ENCODE measurements at places on chromosomes 13 and 19.

DNA sequence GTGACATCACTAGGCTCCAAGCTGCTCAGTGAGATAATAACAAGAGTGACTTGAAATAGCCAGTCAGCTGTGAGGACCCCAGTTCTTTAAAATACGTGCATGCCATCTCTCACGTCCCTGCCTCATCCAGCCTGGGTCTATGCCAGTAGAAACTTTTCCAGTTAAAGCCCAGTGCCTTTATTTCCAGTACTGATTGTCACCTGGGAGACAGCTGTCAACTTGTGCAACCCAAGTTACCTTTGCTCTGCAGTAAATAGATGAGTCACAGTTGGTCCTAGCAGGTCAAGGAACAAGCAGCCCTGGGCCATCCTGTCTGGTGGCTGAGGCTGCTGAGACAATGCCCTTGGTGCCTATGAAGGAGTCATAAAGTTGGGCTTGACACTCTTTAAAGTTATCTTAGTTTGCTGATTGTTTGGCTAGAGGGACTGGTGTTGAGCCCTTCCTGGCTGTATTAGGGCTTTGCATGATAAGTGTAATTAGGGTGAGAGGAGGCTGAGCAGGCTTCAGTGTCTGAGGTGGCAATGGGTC, 228.7 kb downstream of the LACC1 start:
- no peak for DNase-seq

DNA sequence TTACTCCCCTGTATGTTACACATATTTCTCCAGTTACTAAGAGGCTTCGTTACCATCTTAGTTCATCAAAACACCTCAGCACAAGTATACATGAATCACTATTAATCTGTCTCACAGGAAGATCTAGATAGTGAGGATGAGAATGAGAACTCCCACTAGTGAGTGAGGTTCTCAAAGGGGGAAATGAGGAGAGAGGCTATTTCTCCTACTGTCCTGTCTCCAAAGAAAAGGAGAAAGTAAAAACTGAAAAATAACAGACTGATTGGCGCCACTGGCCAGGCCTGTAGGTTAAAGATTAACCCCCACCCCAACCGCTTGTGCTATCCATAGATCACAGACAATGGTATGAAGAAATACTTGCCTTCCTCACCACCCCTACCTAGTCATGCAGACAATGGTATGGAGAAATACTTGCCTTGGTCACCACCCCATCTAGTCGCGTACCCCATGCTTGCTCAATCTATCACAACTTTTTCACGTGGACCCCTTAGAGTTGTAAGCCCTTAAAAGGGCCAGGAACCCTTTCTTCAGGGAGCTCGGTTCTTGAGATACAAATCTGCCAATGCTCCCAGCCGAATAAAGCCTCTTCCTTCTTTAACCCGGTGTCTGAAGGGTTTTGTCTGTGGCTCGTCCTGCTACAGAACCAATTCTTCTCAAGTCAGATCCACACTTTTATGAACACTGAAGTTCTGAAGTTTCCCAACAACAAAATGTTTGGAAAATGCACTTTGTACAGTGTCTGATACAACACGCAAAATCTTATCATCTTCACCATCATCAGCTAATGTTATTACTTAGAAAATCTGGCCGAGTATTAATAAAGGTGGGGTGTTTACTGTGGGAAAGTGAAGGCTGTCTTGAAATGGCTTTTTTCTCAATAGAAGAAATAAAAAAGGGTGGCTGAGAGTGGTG, 598.1 kb downstream of the UQCRFS1 start:
- no peak for DNase-seq

DNA sequence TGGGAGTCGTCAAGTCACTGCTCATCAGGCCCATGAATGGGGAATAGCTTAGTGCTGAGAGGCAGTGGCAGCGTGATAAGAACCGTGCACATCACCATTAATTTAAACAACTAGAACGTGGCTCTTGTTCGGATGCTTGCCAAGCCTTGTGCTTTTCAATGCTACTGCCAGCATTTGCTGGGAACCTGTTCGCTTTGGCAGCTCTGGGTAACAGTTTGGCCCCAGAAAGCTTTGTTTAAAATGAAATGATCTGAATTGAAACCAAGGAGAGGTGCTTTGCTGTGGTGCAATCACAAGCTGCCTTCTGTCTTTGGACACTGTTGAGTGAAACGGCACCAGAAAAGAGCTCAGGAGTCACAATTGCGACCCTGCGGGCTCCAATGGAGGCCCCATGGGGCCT, 53.5 kb upstream of the OLFM4 start:
- no peak for DNase-seq

DNA sequence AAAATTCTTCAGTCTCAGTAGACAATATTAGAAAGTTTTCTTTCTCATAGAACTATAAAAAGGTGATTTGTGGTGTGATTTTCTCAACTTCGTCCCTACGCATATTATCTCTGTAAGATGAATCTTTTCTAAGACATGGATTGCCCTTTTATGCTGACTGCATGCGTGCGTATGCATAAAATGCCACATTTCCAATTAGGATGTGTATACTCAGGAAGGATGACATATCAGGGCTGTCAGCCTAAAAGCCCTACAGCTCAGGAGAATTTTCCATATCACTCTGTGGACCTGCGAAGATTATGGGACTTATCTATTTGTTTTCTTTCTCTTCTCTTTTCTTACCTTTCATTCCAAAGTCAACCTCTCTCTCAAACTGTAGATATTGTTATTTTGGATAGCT, 166.5 kb upstream of the GPC6 start:
- DNase-seq: no peak

DNA sequence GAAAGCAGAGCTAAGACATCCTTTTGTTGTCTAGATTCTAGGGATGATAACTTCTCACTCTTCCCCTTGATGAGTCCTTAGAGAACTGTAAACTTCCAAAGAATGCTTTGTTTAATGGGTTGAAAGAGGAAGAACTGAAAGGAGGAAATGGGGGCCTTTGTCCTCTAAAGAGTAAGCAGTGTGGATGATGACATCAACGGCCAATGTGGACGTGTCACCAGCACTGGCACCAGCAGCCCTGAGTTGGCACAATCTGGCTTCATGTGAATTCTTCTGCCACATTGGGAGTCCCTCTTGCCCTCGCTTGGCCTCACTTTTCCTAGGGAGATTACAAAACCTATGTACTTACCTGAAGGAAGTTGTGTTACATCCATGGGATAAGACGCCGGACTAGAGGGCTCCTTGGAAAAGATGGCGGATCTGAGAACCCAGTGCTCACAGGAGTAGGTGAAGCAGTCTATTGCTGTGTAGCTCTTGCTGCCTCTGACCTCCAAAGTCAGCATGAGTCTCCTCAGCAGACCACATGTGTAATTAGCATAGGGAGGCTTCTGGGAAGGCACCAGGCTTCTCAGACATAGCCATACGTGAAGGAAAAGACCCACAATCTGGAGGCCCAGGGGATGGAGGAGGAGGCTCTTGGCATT, 62.8 kb downstream of the RGCC start:
- no peak for DNase-seq

GRCh38 chr19:19342086-19343015, 21.7 kb downstream of the MAU2 start:
- DNase-seq: no peak

DNA sequence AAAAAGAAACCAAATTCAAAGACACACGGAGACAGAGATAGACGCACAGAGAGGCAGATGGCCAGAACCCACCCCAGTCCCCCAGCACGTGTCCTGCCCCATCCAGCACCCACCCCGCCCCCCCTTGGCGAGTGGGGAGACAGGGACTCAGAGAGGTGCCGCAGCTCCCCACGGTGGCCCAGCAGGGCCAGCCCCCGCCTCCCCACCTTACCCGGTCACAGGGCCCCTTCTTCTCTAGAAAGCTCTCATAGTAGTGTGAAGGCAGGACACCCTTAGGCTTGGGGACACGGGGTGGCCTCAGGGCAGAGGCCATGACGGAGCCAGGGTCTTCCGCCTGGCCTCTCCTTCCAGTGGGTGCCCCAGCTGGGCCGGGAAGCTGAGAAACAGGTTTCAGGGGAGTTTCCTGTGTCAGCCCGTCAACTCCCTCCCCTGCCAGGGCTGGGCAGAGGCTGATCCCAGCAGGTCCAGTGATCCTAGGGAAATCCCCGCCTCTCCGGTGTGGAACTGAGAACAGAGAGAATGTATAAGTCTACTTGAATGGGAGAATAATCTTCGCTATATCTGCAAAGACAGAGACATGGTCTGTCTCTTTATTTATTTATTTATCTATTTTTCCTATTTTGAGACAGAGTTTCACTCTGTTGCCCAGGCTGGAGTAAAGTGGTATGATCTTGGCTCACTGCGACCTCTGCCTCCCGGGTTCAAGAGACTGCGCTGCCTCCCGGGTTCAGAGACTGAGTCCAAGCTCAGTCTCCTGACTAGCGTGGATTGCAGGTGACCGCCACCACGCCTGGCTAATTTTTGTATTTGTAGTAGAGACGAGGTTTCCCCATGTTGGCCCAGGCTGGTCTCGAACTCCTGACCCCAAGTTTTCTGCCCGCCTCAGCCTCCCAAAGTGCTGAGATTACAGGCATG, at the start of gene STAP2:
Gene STAP2, minus strand, starts transcription at position 387 of the 915 bp plus-strand sequence. Its CDS starts 74 bp downstream, at position 313.
- DNase-seq: no peak

Data from stimulated activated CD4-positive, alpha-beta T cell treated with anti-CD3 and anti-CD28 coated beads, Interleukin-1b, Interleukin-23, amount 100 ng/mL, for 1 hour (primary cell).